Naive thymus-derived CD4-positive, alpha-beta T cell (primary cell): ENCODE measurements at places on chromosomes 2 and 18. TPM values are rescaled to one million over a fixed set of nuclear protein-coding genes. Genes with fewer than 3 reads are reported as not detected.

DNA sequence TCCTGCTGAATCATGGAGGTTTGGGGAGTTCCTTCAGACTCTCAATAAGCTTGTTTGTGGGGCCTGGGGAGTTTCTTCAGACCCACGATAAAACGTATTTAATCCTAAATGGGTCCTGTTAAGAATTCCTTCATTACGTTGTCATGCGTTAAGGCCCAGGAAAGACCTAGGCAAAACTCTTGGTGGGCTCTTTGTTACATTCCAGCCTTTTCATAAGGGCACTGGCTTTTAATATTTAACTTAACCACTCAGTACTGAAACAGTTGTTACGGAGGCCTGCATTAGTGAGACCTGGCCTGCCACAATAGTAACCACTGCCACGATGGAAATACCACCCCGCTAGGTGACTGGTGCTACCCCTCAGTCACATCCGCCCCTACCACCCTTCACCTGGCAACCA lies 17.5 kb upstream of the BIN1 start:
- no peaks in the 10 kb centered on the region for H3K27me3 ChIP-seq
- no peak for DNase-seq
- no peaks in the 10 kb centered on the region for H3K4me1 ChIP-seq
- no peak overlapping the region for H3K4me3 ChIP-seq
- H3K27ac ChIP-seq, result no peak overlapping the region
- H3K36me3 ChIP-seq, result no peaks in the 10 kb centered on the region

- no peak overlapping the region for H3K27ac ChIP-seq
- no peak for DNase-seq
- H3K4me3 ChIP-seq, result no peak overlapping the region
These were observed 35.8 kb upstream of the SCLY start for GRCh38 chr2:238024986-238025385.

DNA sequence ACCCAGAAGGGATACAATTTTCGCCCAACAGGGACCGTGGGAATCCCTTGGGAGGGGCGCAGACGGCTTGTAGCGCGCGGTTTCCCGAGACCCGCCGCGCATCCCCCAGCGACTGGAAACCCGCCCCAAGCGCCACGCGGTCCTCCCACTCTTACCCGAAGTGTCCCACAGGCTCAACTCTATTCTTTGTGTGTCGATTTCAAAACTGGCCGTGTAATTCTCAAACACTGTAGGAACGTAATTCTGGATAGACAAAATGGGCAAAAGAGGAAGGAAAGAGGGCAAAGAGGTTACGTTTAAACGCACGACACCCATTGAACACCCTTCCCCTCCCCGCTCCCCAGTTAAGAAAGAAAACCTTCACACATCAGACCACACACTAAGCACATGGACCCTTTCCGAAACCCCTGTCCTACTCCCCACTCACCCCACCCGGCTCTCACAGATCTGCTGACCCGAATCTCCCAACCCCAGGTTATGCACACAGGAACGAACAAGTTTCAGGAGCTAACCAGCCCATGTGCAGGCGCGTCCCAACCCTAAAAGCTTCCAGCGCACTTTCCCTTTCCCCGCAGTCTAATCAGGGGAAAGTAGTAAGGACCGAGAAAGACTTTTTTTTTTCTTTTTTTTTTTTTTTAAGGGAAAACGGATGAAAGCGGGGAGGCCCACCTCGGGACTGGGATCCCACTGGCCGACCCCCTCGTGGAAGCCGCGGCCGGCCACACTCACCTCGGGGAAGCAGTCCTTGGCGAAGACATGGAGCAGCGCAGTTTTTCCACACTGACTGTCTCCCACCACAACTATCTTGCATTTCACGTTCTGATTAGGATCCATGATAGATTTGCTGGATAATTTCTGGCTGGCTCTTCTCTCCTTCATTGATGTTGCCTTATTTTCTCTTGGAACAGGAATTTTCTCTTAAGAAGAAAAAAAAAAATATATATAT lies 655 bp downstream of the RND3 start:
- DNase-seq, result no peak
- H3K27me3 ChIP-seq, result peaks cover 3% of the 10 kb centered on the region
- H3K4me3 ChIP-seq, result no peak overlapping the region

Gene LRRTM1
- not detected for polyA plus RNA-seq

DNA sequence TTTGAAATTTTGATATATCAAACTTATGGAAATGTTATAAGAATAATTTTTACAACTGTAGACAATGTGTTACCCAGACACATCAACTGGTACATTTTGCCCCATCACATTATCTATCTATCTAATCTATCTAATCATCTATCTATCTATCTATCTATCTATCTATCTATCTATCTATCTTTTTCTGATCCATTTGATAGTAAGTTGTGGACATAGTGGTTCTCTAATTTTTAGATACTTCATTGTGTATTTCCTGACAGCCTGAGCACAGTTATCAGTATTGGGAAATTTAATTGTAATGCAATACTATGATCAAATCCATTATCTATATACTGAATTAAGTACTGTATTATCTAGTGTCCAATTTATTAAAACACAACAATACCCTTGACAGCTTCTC lies 42.0 kb upstream of the TMEM18 start:
- H3K27ac ChIP-seq, result no peak overlapping the region
- H3K4me1 ChIP-seq, result no peaks in the 10 kb centered on the region
- H3K36me3 ChIP-seq, result no peaks in the 10 kb centered on the region
- no peaks in the 10 kb centered on the region for H3K27me3 ChIP-seq
